ENCODE measurements at places on chromosomes 5 and 9.

GRCh38 chr5:9112520-9113291 lies 433.2 kb downstream of the SEMA5A start:
- DNase-seq: no peak

GRCh38 chr9:3916984-3917383 lies 382.9 kb downstream of the GLIS3 start:
- DNase-seq: no peak

DNA sequence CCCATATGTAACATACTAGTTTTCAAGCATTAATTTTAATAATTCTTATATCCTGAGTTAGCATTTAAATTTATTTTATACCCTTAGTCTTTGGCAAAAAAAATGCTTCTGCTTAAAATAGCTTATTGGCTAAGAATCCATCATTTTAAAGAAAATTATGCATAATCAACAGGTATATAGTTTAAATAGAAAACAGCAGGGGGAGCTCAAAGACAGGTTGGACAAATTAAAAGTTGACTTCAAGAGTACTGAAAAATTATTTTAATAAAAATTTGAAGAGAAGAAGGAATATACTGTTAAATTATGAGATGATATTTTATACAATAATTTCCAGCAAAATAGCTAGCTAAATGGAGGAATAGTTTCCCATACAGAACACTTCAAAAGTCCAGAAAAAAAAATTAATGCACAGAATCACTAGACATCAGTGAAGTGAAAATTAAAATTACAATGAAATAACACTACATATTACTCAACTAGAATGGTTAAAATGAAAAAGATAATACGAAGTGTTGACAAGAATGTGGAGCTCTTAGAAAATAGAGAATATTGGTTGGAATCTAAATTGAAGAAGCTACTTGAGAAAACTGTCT lies 387.1 kb downstream of the PDE4D start:
- no peak for DNase-seq

DNA sequence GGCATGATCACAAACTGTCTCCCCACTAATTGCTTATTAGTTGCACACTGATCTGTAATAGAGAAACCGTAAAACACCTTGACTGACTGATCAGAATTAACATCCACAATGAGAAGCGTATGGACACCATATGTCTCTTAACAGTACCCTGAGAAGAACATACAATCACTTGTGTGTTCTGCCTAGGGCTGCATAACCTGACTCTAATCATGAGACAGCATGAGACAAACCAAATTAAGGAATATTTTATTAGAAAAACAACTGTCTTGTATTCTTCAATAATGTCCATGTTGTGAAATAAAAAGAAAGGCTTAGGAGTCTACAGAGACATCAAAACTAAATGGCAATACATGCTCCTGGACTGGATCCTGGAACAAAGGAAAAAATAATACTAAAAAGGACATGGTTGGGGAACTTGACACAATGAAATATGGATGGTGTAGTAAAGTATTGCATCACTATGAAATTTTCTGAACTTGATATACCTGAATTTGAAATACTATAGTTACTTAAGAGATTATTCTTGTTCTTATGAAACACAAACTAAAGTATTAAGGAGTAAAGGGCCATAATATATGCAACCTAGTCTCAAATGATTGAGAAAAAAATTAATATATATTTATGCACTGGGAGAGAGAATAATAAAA lies 162.1 kb downstream of the CWC27 start:
- no peak for DNase-seq

- DNase-seq: no peak
These were observed 218.6 kb downstream of the TMEM38B start for GRCh38 chr9:105912863-105913516.

- DNase-seq: no peak
These were observed 563.9 kb downstream of the BNC2 start for GRCh38 chr9:16306586-16306985.

DNA sequence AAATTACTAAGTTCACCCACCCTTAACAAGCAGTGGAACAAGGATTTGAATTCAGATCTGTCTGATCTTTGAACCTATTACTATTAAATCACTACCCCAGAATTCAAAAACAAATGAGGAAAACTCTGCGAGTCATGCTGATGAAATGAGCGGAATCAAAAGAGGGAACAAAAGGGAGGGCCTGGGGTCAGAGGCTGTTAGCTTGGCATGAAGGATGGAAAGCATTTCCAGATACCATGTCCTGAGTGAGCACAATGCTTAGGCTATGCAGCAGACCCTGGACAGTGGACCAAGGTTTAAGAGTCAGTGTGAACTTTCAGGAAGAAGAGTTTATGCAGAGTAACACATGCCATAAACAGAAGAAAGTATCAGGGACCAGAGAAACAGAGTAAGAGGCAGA lies 30.5 kb downstream of the GRIA1 start:
- no peak for DNase-seq

DNA sequence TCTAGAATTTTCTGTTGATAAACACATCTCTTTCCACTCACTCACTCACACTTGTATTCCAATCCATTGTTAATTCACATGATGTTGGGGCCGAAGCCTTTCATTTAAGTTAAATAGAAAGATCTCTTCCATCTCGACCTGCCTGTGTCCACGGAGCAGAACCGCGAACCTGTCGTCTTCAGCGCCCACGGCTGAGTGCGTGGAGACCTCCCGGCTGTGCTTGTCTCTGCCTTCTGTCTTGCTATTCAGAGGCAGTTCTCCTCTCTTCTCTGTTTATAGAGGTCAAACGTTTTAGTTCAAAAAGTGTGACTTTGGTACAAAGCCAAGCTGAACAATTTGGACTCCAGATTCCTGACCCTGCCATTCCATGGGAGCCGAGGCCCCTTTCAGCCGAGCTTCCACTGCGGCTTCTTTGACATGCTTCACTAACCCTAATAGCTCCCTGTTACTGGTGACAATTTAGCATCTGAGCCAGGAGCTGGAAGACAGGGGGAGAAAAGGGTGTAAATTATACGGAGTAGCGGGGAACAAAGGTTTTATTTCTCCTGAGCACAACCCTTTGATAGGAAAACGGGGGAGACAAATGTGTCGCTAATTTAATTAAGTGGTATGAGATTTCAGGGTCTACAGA lies 314.4 kb upstream of the IRX4 start:
- no peak for DNase-seq

DNA sequence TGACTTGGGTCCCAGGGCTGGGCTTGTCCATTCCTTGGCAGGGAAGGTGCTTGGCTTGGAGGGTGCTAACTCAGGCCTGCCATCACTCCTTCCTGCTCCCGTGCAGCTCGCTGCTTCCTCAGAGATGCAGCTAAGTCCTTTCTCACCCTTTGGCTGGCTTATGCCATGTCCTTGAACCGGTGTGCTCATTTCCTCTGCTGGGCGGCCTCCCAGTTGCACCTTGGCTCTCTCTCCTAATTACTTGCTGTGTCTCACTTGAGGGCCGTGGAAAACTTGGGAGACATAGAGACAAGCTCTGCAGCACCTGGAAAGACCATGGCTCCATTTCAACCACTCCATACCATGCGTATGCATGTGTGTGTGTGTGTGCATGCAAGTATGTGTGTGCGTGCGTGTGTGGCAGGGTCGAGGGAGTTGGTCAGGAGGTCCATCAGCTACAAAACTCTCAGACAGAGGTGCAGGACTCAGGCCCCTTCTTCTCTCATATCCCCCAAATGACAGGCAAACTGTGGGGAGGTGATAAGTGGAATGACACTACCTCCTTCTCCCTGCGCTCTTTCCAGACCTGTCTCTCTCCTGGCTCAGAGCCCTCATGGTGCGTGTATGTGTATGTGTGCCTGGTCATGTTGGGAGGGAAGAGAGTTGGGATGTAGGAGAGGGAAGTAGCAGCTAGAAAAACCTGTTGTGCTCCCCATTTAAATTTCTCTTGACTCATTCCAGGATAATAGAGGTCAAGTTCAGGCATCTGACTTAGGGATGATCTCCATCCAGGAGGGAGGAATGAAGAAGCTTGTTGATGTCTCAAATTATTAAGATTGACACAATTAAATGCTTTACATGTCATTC lies 17.6 kb upstream of the MTMR12 start:
- no peak for DNase-seq

DNA sequence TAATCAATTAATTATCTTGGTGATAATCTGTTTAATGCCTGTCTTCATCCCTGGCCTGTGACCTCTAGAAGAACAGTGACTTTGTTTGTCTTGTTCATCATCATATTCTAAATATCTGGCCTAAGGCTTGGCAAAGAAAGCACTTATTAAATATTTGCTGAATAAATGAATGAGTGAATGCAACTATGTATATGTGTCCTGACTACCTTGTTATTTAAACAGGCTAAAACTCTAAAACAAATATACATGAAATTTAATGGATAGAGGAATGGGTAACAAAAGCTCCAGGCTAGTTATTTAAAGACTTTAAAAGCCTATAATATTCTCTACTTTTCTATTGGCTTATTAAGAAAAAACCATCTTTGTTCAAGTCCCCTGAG lies 91.7 kb upstream of the CER1 start:
- DNase-seq: no peak

DNA sequence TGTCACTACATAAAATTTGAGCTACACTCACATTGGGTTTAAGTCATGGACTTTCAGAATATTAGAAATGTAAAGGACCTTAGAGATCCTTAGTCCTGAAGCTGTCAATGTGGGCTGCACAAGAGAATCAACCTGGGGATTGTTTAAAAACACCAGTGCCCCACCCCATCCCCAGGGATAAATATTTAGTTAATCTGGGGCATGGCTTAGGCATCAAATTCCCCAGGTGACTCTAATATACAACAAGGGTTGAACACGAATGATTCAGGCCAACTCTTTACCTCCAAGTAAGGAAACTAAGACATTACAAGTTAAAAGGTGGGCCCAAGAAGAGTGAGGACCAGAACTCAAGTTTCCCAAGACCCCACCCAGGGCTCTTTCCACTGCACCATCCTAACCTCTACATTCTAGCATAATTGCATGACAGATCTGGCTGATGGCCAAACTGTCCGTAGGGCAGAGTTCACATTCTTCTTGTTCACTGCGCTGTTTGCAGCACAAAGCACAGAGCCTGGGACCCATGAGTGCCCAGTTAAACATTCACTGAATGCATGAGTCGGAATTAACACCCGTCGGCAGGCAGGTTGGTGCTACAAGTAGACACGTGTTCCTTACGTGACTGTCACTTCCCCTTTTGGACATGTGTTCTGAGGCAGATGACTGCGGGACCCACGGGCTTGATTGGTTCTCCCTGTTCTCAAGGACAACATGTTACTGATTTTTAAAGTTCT lies 25.2 kb downstream of the CYFIP2 start:
- DNase-seq: no peak

DNA sequence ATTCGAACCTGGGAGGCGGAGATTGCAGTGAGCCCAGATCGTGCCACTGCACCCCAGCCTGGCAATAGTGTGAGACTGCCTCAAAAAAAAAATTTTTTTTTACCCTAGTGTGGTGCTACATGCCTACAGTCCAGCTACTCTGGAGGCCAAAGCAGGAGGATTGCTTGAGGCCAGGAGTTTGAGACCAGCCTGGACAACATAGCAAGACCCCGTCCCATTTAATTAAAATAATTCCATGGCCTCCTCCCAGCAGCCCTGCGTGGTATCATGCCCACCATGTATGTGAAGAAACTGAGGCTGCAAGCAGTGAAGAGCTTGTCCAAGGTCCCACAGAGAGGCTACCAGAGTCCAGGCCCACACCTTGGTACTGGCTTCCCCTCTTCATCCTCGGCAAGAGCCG lies 19.4 kb upstream of the PHYHD1 start:
- DNase-seq: no peak

GRCh38 chr5:134510970-134511795 lies 14.3 kb upstream of the JADE2 start:
- no peak for DNase-seq

DNA sequence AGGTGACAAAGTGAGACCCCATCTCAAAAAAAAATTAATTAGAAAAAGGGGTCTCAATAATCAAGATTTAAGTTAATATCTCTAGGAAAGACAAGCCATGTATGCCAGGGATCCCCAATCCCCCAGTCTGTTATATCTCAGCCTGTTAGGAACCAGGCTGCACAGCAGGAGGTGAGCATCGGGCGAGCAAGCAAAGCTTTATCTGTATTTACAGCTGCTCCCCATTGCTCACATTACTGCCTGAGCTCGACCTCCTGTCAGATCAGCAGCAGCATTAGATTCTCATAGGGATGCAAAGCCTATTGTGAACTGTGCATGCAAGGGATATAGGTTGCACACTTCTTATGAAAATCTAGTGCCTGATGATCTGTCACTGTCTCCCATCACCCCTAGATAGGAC lies 116.8 kb downstream of the TARS1 start:
- DNase-seq: no peak

DNA sequence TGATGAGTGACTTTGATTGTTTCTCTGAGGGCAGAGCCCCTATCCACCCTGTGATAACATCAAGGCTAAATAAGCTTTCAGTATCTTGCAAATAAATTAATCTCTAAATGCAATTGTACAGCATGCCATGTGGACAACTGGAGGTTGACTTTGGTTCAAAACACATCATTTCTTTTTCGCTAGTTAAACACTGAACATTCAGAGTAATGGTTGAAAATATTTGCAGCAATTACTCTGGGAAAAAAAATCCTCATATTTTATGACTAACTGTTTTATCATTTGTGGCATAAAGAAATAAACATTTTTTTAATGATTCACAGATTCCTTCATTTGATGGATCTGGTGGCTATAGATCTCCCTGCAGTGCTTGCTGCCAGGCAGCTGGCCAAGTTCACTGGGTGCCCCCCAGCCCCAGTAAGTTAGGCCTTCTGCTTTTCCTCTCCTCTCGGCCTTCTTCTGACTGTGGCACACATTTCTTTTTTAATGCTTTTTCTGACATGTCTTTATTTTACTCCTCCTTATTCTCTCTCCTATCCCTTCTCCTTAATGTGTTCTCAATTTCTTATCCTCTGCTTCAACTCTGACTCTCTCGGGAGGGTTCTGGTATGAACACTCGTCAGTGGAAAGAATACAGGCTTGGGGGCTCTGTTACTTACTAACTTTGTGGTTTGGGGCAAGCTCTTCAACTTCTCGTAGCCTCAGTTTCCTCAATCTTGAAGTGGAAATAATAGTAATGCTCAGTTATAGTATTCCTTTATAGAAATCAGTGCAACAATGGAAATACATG lies 69.6 kb downstream of the ADAMTSL1 start:
- DNase-seq: no peak

DNA sequence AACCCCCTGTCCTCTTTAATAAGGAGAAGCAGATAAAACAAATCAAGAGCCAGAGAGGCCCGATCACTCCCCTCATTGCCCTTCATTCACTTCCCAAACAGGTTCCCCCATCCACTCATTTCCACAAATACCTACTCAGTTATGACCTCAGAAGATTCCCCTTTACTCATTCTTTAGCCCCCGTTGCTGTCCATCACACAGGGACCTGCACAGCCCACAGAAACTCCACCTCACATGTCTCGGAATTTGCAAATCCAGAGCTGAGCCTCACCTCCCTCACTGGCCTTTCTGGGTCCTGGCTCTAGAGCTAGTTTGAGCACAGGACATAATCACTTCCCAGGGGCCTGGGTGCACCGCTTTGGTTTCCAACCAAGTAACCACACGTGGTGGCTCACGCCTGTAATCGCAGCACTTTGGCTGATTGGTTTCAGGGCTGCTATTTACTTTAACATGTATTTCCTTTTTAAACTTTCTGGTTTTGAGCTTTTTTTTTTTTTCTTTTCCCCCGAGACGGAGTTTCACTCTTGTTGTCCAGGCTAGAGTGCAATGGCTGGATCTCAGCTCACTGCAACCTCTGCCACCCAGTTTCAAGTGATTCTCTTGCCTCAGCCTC lies 17.8 kb downstream of the ATP6V0E1 start:
- DNase-seq: no peak
